C1 segment of cervical spinal cord (tissue), 14 donors: ENCODE measurements at places on chromosomes 6 and 20.
A peak's percentile ranks its signal among the peaks of the same experiment; 100 is the strongest.

DNA sequence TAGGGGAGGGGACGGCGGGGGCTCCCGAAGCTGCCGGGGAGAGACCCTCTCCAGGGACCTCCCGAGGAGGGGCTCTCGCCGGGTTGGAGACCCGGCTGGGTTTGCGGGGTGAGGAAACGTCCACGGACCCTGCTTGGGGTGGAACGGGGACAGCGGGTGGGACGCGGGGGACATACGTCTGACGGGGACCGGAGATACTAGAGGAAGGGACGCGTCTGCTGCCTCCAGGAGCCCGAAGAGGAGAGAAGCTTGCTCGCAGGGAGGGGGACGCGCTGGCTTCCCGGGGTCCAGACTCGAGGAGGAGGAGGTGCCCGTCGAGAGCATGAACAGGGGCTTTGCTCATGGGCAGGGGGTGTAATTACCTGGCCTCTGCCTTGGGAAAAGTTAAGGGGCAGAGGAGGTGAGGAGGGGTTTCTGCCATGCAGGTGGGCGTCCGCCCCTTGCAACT is 593 bp downstream of the DNMT3B start:
- no peak for DNase-seq

- DNase-seq: no peak
These were observed 84.1 kb downstream of the PRND start for GRCh38 chr20:4805663-4806449.

GRCh38 chr6:110490110-110490509 is 13.7 kb upstream of the SLC22A16 start:
- DNase-seq: no peak

- no peak for DNase-seq
These were observed 56.7 kb downstream of the GJA10 start for GRCh38 chr6:89950879-89951391.

GRCh38 chr6:83463886-83464285 is 33.0 kb upstream of the ME1 start:
- no peak for DNase-seq

DNA sequence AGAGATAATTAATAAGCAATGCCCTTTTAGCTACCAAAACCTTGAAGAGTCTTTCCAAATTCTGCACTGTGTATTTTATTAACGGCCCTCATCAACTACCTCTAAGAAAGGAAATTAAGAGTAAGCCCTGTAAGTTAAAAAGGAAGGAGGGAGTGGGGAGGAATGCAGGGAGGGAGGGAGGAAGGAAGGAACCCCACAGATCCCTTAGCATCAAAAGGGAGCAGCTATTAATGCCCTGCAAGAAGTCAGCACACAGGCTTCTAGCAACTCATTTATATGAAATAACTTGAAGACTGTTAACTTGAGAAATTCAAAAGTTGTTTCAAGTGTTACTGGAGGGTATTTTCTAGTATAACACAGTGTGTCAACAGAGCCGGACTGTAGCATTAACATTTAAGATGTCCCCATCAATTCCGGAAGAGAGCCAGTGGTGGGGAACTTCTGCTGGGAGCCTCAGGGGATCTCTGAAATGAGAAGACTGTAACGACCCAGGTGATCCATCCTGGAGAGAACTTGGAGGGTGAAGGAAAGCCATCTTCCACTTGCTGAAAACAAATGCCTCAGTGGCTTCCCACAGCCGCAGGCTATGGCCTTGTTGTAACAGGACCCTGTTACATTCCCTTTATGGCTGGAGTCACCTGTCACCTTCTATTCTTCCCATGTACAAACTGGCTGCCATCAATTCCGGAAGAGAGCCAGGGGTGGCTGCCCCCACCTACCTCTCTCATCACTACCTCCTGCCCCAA is 33.2 kb downstream of the SLC22A23 start:
- DNase-seq: no peak

DNA sequence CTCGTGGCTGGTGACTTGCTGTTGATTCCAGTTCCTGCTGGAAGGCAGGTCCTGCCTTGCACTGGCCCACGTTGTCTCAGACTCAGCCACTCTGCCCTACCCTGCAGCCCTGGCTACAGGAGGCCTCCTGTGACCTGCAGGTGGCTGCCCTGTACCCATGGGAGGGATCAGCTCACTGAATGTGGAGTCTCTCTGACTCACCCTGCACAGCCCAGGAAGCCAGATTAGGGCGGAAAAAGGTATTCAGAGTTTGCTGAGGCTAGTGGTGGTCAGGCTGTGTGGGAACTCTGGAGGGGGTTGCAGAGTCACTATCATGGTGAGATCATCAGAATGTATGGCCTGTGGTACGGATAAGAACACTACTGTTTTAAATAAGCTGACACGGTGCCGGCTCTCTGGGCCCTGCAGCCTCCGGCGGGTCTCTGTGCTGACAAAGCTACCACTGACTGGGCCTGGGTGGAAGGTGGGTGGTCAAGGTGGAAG is 24.7 kb upstream of the PYGB start:
- DNase-seq: no peak

DNA sequence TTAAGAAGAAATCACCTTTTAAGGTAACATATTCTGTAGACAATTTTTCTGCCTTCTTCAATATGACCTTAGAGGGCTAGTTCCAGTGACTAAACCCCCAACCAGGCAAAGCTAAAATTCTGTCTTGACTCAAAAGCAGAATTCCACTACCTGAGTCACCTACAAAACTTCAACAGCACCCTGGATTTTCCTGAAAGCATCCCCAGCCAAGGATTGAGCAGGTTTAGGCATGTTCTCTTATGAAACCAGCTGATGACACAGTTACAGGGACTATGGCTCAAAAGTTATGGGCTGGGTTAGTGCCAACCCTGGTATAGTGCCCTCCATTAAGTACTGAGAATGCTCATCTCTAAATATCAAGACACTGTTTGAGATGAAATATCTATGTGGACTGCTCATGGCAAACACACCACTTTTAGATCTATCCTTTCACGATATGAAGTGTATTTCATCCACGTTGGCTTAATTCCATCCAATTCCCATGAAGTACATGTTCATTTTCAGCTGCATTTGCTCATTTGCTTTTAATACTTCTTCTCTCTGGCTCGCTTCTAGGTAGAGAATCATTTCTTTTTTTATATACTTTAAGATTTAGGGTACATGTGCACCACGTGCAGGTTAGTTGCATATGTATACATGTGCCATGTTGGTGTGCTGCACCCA is 53.6 kb upstream of the TNFAIP3 start:
- no peak for DNase-seq

DNA sequence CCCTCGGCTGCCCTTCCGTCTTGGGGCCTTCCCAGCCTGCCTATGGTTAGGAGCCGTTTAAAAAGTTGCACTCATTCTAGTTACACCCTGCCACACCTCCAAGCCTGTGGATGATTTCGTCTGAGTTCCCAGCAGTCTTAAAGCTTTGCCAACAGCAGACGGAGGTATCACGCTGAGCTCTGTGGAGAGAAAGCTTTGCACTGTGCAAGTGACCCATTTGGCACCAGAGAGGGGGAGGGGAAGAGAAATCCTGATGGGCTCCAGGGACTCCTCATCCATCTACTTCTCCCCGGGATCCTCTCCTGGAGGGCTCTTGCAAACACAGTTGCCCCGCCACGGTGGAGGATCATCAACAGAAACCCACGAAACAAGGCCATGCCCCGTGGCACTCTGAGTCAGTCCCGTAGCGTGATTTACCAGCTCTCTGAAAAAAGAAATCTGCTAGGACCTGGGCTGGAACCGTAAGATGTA is 98.8 kb upstream of the CITED2 start:
- DNase-seq: peak; percentile 27

- no peak for DNase-seq
These were observed 128.9 kb upstream of the ZNF217 start for GRCh38 chr20:53722515-53723036.

DNA sequence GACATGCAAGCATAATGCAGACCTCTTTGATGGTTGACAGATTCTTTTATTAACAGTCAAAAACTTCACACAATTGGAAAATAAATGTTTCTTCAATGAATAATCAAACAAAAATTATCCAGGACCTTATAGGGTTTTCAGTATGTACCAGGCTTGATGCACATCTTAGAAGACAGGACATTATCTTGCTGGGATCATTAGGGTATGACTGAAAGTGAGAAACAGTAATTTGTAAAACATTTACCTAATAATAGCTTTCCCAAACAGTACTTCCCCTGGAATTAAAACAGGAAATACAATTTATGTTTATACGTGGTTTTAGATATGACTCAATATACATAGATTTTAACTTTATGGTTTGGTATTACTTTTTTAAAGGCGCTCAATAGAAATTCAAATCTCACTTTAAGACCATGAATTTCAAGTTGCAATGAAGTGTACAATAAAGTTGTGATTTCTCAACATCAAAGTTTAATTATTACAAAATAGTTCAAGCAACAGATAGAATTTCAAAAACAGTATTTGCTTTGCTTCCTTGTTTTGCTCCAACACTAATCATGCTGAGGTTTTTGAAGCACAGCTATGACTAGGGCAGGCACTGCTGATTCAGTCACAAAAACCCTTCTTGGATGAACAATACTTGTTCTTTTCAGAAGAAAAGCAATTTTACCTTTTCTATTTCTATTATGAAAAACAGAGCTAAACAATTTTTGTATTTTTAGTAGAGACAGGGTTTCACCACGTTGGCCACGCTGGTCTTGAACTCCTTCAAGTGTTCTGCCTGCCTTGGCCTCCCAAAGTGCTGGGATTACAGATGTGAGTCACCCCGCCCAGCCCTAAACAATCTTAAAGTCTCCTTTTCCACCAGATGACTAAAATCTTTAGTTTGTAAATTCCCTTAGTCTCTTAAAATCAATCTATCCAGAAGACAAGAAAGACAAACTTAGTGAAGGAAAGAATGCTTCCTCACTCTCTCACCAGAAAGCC is 13.7 kb downstream of the SOD2 start:
- no peak for DNase-seq

GRCh38 chr6:163811317-163811716 is 396.8 kb downstream of the QKI start:
- no peak for DNase-seq

GRCh38 chr20:11432407-11432806 is 485.3 kb upstream of the BTBD3 start:
- no peak for DNase-seq

GRCh38 chr6:111874025-111874415 is 768 bp upstream of the FYN start:
- DNase-seq: no peak

DNA sequence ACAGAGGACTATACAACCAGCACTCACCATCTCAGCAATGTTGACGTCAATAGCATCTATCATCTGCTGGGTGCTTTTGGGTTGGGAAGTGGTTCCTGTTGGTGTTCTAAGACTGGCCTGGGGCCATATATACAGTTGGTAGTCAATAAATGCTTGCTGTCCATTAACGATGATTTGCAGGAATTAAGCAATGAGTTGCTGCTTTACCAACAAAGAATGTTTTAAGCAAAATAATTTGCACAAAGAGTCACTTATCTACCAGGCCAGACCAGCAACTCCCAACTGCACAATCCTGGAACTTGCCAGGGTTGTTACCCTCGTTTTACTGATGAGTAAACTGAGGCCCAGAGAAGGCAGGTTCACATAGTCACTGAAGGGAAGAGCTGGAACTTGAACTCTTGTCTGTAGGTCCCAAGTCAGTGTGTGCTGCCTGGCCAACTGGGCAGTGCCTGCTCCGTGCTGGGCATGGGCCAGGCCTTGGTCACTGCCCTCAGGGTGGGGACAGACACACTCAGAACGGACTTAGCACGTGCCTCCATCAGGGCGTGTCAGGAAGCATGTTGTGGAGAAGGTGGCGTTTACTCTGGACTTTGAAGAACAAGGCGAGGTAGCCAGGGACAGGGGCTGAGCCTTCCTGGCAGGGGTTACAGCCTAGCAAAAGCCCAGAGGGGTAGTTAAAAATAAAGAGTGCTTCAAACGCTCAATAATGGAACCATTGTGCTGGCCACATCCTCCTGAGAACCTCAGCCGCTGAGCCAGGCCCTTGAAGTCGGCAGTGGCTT is 2.5 kb upstream of the SRC start:
- DNase-seq: no peak

GRCh38 chr20:57654363-57654997 is 34.3 kb upstream of the ZBP1 start:
- DNase-seq: peak; percentile 44

GRCh38 chr6:6409397-6410030 is 89.1 kb upstream of the F13A1 start:
- DNase-seq: no peak

GRCh38 chr20:36924167-36925045 is 27.1 kb downstream of the SAMHD1 start:
- no peak for DNase-seq

- no peak for DNase-seq
These were observed 73.1 kb downstream of the QKI start for GRCh38 chr6:163487606-163488005.

DNA sequence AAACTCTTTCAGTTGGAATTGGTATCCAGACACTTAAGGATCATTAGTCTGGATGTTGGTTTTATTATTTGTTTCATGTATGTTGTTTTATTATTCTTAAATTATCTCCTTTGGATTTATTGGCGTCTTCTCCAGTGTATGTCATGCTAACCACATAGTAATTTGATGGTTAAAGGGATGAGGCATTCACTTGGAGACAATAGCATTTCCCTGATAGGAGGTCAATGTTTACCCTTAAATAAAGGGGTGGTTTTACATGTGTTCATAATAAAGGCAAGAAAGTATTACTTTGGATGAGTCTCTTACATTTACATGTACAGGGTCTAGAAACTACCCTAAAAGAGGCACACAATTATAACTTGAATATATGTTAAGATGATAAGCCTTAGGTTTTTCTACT is 51.2 kb upstream of the RNF144B start:
- no peak for DNase-seq

DNA sequence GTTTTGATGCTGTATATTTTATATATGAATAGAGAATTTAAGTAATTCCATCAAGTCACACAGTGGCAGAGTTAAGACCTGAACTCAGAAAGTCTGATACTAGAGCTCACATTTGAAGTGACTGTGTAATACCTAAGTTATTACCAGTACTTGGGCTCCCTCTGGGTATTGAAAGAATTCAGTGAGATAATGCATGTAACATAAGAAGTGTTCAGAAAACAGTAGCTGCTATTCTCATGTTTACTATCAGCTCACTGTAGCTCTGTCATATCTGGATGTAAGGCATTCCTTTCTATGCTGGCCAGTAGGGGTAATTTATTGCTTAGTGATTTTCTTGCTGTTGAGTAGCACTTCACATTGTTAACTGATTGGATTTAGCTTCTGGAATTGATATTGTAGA is 44.6 kb downstream of the NKX2-4 start:
- DNase-seq: no peak

- no peak for DNase-seq
These were observed 17.6 kb upstream of the SLC22A3 start for GRCh38 chr6:160330619-160331018.

- DNase-seq: no peak
These were observed 10.0 kb upstream of the PACSIN1 start for GRCh38 chr6:34455831-34456230.

GRCh38 chr20:56400001-56400640 is 7.7 kb downstream of the CSTF1 start:
- no peak for DNase-seq
